Naive B cell (primary cell): ENCODE measurements at places on chromosomes 7 and 10. TPM values are rescaled to one million over a fixed set of nuclear protein-coding genes. Genes with fewer than 3 reads are reported as not detected.

DNA sequence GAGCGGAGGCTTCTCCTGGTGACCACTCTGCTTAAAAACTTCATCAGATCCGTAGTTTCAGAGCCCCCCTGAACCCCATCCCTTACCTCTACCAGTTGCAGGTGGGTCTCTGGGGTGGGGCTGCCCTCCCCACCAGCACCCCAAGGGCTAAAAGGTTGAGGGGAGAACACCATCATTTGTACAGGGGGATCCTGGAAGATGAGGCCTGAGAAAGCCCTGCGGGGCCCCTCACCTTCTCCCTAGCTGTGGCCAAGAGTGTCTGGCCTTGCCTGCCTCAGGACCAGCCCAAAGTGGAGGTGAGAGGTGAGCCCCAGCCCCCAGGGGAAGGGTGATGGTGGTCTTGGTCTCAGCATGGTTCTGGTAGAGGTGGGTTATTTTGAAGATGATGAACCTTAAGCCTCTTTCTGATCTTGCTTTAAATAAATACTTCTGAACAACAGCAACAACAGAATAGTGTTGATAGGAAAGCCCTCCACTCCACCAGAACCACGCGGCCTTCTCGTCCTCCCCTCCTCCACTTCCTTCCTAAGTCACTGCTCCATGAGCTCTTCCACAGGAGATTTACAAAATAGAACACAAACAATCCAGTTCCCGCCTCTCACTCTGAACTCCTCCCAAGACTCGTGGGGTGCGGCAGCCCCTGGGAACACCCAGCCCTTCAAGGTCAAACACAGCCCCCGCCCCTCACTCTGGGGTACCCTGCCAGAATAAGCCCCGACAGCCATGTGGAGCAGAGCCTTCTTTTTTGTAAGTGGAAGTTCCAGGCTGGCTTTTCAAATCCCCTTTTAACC lies 169.1 kb downstream of the EGFR start:
- no peak for DNase-seq

SPDYE6 gene
- polyA plus RNA-seq = not detected

GRCh38 chr10:8913720-8914119 lies 859.2 kb downstream of the GATA3 start:
- DNase-seq = no peak

FAM20C gene
- not detected for polyA plus RNA-seq

DNA sequence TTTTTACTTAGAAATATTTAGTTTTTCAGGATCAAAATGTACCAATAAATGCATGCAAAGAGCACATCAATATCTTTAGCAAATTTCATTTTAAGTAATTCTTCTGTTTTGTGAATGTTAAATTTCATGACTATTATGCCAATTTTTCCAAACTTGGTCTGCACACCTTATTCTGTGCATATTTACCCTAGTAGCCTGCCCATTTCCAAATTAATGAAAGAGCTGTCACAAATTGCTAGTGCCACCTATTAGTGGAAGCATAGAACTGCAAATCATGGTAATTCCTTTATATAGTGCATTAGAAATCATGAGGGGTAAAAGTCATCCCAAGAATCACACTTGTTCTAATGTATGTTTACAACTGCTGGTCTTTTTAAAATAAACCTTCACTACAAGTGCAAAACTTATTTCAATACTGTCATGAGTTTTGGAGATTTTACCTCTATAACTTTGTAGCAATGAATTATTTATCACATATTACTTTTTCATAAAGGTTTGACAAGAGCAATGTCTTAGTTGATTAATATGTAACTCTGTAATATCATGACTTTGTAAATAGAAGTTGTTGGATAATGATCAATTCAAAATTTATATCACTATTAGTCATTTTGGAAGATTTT lies 5.7 kb downstream of the SEMA3A start:
- DNase-seq = no peak

HEPACAM2 gene
- polyA plus RNA-seq = not detected

DNA sequence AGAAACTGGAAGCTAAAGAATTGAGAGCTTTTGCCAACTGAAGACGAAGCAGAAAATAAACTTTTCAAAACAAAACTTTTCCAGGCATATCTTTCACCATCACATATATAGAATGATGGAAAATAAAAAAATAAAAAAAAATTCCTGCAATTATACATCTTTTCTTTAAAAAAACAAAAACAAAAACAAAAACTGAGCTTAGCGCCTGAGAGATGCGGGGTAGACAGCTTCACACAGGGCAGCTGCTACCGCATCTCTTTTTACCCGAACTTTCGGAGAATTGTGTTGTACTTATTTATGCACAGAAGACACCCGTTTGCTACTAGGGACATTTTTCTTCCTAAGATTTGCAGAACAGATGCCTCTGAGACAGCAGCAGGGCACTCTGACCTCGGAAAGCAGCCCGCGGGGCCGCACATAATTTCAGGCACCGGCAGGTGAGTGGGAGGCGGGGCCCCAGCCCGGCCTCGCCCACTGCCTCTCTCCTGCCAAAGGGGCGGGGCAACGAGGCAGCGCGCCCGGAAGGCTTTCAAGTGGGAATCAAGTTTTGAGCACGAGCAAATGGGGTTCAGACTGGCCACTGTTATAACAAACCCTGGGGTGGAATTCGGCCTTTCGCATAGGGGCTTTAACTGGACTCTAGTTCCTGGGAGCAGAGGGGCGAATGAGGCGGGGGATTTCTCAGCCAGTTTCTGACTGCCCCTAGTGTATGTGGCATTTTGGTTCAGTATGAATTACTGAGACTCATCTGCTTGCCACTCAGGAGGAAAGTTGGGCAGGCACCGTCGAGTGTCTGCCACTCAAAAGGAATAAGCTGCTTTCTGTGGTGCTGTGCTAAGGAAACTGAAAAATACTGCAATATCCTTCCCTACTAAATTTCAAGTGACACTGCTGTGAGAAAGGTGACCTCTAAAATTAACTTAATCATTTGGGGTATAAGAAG lies 18.5 kb upstream of the FAM133B start:
- DNase-seq = no peak

ARHGAP12 gene
- 13.1 TPM for polyA plus RNA-seq

MYL10 gene
- not detected for polyA plus RNA-seq

GRCh38 chr10:13143766-13144165 lies 17.6 kb upstream of the MCM10 start:
- DNase-seq = no peak

GRCh38 chr7:139071680-139072079 lies 35.8 kb upstream of the ZC3HAV1L start:
- no peak for DNase-seq

GRCh38 chr7:84603545-84603944 lies 409.0 kb upstream of the SEMA3A start:
- no peak for DNase-seq

ADAM22 gene
- 0.79 TPM for polyA plus RNA-seq

GRCh38 chr10:660970-661596 lies 28.4 kb downstream of the DIP2C start:
- DNase-seq = no peak

DNA sequence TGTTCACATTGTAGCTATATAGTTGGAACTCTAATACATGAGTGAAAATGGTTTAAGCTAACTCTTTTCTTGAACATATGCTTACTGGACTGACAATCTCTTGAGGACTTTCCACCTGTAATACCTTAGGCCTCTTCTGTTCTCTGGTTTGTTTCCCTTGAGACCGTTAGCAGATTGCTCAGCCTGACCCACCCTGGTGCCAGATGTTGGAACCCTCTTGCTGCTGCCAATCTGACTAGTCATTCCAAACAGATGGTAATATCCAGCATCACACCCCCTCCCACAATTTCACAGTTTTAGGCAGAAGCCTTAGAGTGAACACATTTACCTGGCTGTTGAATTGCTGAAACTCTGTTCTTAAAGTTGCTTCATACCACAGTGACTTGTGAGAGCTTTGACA lies 18.7 kb downstream of the CALD1 start:
- DNase-seq = no peak

CACNB2 gene
- polyA plus RNA-seq = 0.41 TPM

DNA sequence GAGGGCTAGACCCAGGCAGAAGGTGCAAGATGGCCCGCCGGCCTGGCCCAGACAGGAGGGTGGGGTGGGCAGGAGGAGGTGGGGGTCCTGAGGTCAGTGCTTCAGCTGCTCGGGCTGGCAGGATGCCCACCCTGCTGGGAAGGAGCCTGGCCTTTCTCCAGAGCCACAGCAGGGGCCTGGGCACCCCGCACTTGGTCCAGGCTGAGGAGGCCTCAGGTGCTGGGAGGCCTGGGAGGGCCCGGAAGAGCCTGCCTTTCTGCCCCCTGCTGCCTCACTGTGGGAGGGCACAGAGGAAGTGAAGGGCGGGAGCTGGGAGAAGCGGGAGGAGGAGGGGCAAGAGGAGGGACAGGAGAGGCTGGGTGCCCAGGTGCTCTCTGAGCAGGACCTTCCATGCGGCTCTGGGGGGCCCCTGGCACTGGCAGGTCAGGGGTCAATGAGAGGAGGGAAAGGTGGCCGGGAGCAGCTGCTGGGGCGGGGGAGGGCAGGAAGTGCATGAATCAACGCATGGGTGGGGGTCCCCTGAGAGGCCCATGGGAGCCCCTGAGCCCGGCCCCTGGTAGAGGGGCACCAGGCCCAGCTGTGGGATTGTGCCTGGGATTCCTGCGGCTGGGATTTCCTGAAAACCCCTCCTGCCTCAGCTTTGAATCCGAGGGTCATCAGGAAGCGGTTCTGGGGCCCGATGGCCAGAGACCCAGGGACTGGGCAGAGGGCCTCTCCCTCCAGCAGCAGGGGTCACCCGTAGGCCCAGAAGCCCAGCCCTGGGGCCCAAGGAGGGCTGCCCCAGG lies 49.9 kb downstream of the PWWP2B start:
- peak; percentile 55 for DNase-seq

DNAJC30 gene
- polyA plus RNA-seq = 15.4 TPM

DNA sequence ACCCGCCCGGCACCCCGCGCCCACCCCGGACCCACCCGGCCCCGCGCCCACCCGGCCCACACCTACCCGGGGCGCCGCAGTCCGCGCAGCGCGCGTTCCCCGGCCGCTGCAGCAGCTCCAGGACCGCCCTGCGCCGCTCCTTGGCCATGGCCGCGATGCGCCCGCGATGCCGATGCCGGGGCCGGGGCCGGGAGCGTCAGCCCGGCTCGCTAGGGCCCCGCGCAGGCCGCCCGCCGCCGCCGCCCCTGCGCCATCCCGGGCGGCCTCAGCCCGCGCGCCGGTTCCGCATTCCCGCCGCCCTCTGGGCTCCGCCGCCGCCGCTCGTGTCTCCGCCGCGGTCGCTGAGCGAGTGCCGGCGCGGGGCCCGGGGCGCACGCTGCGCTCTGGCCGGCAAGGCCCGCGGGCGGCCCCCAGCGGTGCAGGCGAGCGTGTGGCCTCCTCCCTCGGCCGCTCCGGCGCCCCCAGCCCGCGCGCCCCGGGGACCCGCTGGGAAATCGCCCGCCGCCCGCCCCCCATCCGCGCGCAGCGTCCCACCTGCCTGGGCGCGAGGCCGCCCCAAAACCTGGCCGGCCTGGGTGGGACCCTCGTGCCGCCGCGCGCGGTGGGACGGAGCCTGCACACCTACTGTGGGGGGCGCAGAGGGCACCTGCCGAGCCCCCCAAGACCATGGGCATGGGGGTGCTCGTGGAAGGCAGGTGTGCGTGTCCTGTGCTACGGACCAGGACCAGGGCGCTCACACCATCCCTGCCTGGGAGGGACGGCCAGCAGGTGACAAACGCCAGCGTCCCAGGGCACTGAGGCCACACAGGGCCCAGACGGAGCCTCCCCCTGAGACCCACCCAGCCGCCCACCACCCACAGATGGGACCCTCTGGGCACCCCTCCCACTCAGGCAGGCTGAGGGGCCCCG lies at the start of gene ADAP1:
Gene ADAP1 (minus strand): TSS at position 351 of the 909 bp plus-strand sequence. CDS start 203 bp downstream, at position 148.
- peak; percentile 53 for DNase-seq

GRCh38 chr10:91163269-91163868 lies 57.1 kb upstream of the PCGF5 start:
- peak; percentile 88 for DNase-seq

SPDYE16 gene
- polyA plus RNA-seq = not detected

DNA sequence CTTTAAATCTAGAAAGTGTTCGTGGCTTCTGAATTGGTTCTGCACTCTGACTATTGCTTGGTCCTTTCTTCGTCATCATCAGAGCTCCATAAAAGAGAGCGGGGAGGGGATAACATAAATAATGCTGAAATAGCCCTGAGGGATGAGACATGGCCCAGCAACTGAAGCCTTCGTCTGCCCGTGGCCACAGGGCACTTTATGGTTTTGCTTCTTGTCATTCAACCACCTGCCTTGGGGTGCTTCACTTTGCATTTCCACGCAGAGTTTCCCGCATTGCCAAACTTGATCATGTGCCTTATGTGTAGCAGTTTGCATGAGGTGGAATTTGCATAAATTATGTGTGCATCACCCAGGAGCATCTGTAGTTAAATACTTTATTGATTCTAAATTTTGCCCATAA lies 15.9 kb downstream of the GSTO2 start:
- no peak for DNase-seq

EFCAB10 gene
- not detected for polyA plus RNA-seq

GRCh38 chr7:100509231-100509630 lies 25.5 kb downstream of the NYAP1 start:
- no peak for DNase-seq

GPRIN2 gene
- polyA plus RNA-seq = not detected

GRCh38 chr10:117964536-117964935 lies 82.2 kb downstream of the RAB11FIP2 start:
- DNase-seq = no peak

- no peak for DNase-seq
These were observed 18.6 kb upstream of the GTPBP4 start for GRCh38 chr10:969473-970150.
